ENCODE measurements at places on chromosomes 2 and 18. TPM values are rescaled to one million over a fixed set of nuclear protein-coding genes. Genes with fewer than 3 reads are reported as not detected.

GRCh38 chr2:200649724-200650123, 63.9 kb downstream of the AOX1 start:
- no peaks in the 10 kb centered on the region for H3K36me3 ChIP-seq
- peaks cover 11% of the 10 kb centered on the region for H3K27me3 ChIP-seq
- DNase-seq = no peak
- no peaks in the 10 kb centered on the region for H3K4me1 ChIP-seq
- no peak overlapping the region for H3K4me3 ChIP-seq
- no peak overlapping the region for H3K27ac ChIP-seq

GRCh38 chr2:140658760-140659692, 1471.8 kb downstream of the LRP1B start:
- no peak overlapping the region for H3K27ac ChIP-seq
- H3K36me3 ChIP-seq = no peaks in the 10 kb centered on the region
- no peak overlapping the region for H3K4me3 ChIP-seq
- no peaks in the 10 kb centered on the region for H3K27me3 ChIP-seq

IL18RAP gene
- total RNA-seq = 37.1 TPM

DNA sequence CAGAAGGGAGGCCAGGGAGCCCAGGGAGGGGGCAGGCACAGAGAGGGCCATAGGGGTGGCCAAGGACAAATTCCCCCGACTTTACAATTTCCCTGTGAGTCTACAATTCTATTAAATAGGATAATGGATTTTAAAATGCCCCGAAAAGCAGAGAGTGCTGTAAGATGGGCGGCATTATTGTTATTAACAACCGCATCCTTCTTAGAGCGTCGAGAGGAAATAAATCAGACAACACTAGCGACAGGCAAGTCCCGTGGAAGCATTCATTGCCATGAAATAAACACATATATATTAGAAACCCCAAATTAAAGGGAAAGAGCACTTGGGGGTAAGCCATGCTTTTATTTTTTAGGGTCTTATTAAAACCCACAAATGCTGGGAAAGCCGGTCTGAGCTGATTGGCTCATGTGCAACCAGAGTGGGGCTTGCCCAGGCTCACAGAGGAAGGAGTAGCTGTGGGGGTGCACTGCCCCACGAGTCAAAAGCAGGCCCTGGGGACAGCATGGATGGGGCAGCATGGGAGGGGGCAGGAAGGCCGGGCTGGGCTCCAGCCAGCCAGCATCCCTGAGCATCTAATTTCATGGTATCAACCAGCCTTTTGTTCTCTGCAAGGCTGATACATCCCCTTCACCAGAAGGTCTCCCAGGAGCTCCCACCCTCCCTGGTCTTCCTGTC, 187.1 kb downstream of the CELF4 start:
- no peaks in the 10 kb centered on the region for H3K36me3 ChIP-seq
- H3K27ac ChIP-seq = no peak overlapping the region
- H3K4me1 ChIP-seq = no peaks in the 10 kb centered on the region
- no peak overlapping the region for H3K4me3 ChIP-seq
- DNase-seq = no peak

FBXO15 gene
- total RNA-seq = 0.83 TPM

Data from activated T-helper 1 cell treated with anti-CD3 and anti-CD28 coated beads, Interleukin-12 subunit alpha, Interleukin-12 subunit beta, Interleukin-2, Interleukin-4 antibody, amounts not matched to agents 30 ng/mL and 10 ng/mL and 1 ng/mL, durations not matched to agents 14 hours and 24 hours and 36 hours (primary cell).